ENCODE measurements at places on chromosomes 12 and 14. TPM values are rescaled to one million over a fixed set of nuclear protein-coding genes. Genes with fewer than 3 reads are reported as not detected.

DNA sequence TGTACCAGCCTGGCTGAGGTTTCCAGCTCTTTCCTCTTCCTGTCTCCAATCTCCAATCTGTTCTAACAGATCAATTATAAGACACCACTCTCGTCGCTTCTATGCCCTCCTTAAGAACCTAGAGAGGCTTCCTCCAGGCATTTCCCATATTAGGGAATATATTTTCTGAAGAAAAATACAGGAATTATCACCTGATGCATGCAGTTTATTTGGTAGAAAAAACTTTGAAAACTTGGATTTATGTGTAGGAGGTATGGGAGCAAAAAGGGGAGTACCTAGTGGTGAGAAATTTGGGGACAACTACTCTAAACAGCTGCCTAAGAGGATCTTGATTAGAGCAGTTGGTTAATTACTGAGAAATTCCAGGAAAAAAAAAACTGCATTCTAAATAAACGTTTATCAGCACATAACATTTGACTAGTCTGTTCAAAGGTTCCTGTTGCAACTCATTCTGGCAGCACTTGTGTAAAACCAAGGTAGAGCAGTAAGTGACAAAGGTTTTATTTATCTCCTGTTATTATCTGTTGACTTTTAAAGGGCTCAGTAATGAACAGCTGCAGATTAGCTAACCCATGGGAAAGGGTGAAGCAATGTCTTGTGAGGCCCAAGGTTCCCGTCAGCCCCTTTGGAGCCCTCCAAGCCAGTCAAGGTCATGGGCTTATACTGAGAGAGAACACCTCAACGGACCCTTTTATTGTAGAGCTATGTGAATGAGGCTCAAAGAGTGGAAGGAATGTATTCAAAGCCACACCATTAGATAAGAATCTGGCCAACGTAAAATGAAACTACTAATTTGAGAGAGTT is 36.4 kb upstream of the NR1H4 start:
- H3K27me3 ChIP-seq: peaks cover 2% of the 10 kb centered on the region
- H3K27ac ChIP-seq: no peak overlapping the region
- H3K4me1 ChIP-seq: no peaks in the 10 kb centered on the region
- H3K4me3 ChIP-seq: no peak overlapping the region
- no peak for DNase-seq

DNA sequence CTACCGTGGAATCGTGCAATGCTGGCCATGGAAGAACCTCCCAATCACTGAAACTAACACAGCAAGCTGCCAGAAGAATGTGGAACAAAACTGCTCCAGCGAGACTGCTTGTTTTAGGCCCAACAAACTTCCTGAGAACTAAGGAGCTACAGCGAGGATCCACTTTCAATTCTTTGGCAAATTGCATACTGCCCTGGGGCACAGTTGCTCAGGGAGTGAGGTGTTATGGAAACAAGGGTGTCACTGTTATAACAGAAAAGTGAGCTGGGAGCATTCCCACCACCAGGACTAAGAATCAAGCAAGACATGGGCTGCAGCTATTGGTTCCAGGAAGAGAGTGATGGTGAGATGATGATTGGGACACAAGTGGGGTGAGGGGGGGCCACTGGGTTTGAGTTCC is 1606.1 kb upstream of the FLRT2 start:
- H3K27me3 ChIP-seq: no peaks in the 10 kb centered on the region
- no peak overlapping the region for H3K27ac ChIP-seq
- DNase-seq: no peak
- no peaks in the 10 kb centered on the region for H3K36me3 ChIP-seq
- H3K4me1 ChIP-seq: no peaks in the 10 kb centered on the region

DNA sequence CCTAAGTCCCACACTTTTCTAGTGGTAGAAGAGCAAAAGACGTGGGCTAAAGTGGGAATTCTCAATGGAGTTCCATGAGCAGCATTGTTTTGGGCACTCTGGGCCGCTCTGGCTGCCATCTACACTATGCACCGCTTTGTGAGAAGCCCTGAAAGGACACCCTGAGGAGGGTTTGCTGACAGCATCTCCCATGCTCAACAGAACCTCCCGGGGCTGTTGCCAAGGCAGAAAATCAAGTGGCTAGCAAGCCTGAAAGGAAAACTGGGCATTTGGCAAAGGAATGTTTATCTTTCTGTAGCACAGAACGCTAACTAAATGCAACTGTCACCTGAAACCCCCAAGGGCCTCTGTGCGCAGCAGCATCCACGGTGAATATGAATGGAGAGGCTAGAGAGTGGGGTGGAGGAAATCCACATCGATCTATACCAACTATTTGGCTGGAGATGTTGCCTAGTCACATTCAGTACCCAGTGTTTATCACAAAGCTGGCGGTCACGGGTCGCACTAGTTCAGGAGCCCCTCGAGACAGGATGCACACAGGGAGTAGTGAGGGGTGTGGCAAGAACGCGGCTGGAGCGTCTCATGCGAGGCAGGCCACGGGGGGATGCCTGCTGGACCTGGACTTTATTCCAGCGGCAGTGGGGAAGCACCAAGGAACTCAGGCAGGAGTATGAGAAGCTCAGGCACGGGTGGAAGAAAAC is 14.2 kb downstream of the APPL2 start:
- H3K4me1 ChIP-seq: peaks cover 34% of the 10 kb centered on the region
- DNase-seq: no peak
- no peak overlapping the region for H3K27ac ChIP-seq
- H3K27me3 ChIP-seq: no peaks in the 10 kb centered on the region
- no peak overlapping the region for H3K4me3 ChIP-seq
- H3K36me3 ChIP-seq: peaks cover 50% of the 10 kb centered on the region

GRCh38 chr12:28278499-28278898 is 88.2 kb downstream of the CCDC91 start:
- no peak overlapping the region for H3K27ac ChIP-seq
- no peak for DNase-seq
- no peaks in the 10 kb centered on the region for H3K27me3 ChIP-seq
- peaks cover 4% of the 10 kb centered on the region for H3K4me1 ChIP-seq

DNA sequence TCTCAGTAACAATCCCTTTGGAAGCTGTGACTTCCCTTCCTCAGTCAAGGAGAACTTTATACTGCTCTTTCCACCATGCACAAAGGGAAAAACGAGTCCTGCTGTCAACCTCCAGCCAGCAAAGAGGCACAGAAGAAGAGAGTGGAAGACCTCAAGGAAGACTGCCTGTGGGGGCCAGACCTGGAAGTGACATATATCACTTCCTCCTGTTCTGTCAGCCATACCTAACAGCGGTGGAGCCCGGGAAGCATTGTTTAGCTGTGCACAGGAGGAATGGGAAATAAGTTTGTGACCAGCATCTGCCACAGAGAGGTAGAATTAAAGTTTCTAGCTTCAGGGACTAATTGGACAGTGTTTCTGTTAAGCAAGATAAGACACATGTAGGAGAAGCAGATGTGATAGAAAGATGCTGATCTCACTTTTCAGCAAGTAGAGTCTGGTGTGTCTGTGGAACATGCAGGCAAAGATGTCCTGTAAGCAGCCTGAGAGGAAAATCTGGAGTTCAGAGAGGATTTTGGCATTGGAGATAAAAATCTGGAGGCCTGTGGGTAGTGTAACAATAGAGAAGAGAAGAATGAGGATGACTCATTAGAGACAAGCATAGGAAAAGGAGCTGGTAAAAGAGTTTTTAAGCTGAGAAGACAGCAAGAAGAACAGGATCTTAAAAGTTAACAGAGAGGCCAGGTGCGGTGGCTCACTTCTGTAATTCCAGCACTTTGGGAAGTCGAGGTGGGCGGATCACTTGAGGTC is 141.6 kb upstream of the CPSF6 start:
- DNase-seq: no peak
- no peak overlapping the region for H3K4me3 ChIP-seq
- H3K4me1 ChIP-seq: peaks cover 8% of the 10 kb centered on the region
- H3K36me3 ChIP-seq: no peaks in the 10 kb centered on the region
- H3K27me3 ChIP-seq: no peaks in the 10 kb centered on the region

DNA sequence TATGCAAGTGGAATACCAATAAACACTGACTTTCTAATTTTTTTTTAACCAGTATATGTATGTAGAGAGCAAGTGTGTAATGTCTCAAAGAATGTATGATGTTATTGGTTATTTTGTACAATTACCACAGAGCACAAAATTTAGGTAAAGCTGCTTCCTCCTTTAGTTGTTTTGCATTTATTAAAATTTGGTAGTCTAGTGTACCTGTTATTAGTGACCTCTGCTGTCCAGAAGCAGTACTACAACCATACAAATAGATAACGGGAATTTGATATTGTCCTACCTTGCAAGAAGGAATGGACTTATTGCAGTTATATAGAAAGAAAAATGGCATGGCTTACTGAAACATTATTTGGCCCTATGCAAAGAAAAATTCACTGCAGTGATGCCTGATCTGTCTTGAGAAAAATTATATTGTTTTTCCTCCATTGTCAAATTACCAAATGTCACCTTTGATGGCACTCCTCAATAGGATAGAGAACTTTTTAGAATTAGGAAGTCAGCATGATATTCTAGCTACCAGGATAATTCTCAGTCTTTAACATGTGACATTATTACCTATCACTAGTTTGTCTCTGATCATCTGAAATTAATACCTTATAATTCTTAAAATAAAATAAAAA is 153.9 kb upstream of the RMST start:
- DNase-seq: no peak
- no peaks in the 10 kb centered on the region for H3K4me1 ChIP-seq
- peaks cover 6% of the 10 kb centered on the region for H3K27me3 ChIP-seq
- no peak overlapping the region for H3K4me3 ChIP-seq

DNA sequence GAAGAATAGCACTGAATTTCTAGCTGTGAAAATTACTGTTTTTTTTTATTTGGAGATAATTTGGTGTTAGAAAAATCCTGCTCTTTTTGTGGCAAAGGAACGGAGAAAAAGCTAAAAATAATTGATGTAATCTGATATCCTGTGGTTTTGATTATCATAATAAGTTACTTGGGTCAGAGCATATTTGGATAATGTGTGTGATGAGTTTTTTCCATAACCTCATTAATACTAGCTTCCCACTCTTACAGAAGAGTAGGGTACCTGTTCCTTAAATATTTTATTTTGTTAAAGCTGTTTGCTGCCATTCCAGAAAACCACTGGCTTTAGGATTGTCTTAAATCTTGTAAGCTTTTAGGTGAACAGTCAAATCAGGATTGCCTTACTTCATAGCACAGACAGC is 4.7 kb downstream of the PSMC6 start:
- peaks cover 58% of the 10 kb centered on the region for H3K36me3 ChIP-seq
- no peak overlapping the region for H3K27ac ChIP-seq
- H3K4me3 ChIP-seq: no peak overlapping the region
- DNase-seq: no peak
- peaks cover 35% of the 10 kb centered on the region for H3K4me1 ChIP-seq
- no peaks in the 10 kb centered on the region for H3K27me3 ChIP-seq

GRCh38 chr12:5746036-5746908 is 198.8 kb downstream of the ANO2 start:
- DNase-seq: no peak
- no peak overlapping the region for H3K27ac ChIP-seq
- H3K4me3 ChIP-seq: no peak overlapping the region
- H3K27me3 ChIP-seq: peaks cover 5% of the 10 kb centered on the region

GRCh38 chr12:132597333-132598316 is 12.8 kb downstream of the LRCOL1 start:
- H3K4me1 ChIP-seq: peaks cover 16% of the 10 kb centered on the region
- peak overlapping the region; percentile 47 for H3K4me3 ChIP-seq
- peaks cover 46% of the 10 kb centered on the region for H3K27me3 ChIP-seq
- no peak overlapping the region for H3K27ac ChIP-seq

- H3K4me1 ChIP-seq: no peaks in the 10 kb centered on the region
- H3K27me3 ChIP-seq: peaks cover 12% of the 10 kb centered on the region
- H3K36me3 ChIP-seq: no peaks in the 10 kb centered on the region
- no peak overlapping the region for H3K4me3 ChIP-seq
Measured at GRCh38 chr12:15212930-15213329, 8.3 kb downstream of the RERG start.

DNA sequence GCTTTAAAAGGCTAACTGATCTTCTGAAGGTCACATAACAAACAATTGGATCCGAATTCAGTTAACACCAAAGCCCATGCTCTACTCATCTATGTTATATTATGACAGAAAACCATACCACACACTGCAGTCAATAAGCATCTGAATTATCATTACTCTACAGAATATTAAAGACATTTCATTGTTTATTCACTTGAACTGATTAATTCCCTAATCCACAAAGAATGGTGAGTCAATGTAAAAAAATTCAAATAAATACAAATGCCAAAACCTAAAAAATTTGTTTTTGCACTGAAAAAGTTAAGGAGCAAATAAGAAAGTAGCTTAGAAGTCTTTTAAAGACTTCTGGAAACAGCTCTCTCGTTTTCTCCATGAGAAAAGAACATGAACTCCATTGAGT is 13.7 kb downstream of the NID2 start:
- H3K4me1 ChIP-seq: no peaks in the 10 kb centered on the region
- no peak overlapping the region for H3K4me3 ChIP-seq
- no peaks in the 10 kb centered on the region for H3K36me3 ChIP-seq
- peaks cover 19% of the 10 kb centered on the region for H3K27me3 ChIP-seq
- H3K27ac ChIP-seq: no peak overlapping the region
- no peak for DNase-seq

DNA sequence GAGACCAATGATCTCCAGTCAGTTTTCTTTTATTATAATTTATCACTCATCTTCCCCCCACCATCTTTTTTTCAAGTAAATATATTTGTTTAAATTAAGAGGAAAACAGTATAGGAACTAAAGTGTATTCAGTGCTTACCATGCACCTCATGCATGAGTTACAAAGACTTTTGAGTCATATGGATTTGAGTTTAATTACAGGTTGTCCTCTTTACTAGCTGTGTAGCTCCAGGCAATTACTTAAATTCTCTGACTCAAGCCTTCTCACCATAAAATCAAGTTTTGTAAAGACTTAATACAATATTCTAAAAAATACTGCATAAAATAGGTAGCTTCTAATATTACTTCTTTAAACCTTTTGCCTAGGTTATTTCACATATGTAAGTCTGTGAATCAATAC is 251.3 kb downstream of the SLC16A7 start:
- H3K4me3 ChIP-seq: no peak overlapping the region
- no peak for DNase-seq
- H3K27me3 ChIP-seq: peaks cover 4% of the 10 kb centered on the region

GRCh38 chr14:47103771-47104170 is 452.2 kb upstream of the RPL10L start:
- DNase-seq: no peak
- H3K4me3 ChIP-seq: no peak overlapping the region
- H3K4me1 ChIP-seq: no peaks in the 10 kb centered on the region
- H3K36me3 ChIP-seq: no peaks in the 10 kb centered on the region
- H3K27me3 ChIP-seq: no peaks in the 10 kb centered on the region
- no peak overlapping the region for H3K27ac ChIP-seq

GRCh38 chr12:132146098-132146497 is 1.8 kb downstream of the NOC4L start:
- H3K27me3 ChIP-seq: peaks cover 2% of the 10 kb centered on the region
- no peak for DNase-seq
- H3K27ac ChIP-seq: peak overlapping the region; percentile 27
- peaks cover 12% of the 10 kb centered on the region for H3K4me1 ChIP-seq

The NINJ2 gene
- 4.8 TPM for total RNA-seq

The LMNTD1 gene
- total RNA-seq: not detected

The SERPINA6 gene
- total RNA-seq: not detected

The KRT72 gene
- not detected for total RNA-seq

The RTL1 gene
- not detected for total RNA-seq

The KERA gene
- total RNA-seq: not detected

The TRPV4 gene
- total RNA-seq: not detected

The TAS2R42 gene
- total RNA-seq: not detected

The RHOJ gene
- not detected for total RNA-seq

The FAM186B gene
- 0.62 TPM for total RNA-seq

The ABCD2 gene
- total RNA-seq: 7.8 TPM

The TSPAN9 gene
- total RNA-seq: 0.44 TPM

The CFAP54 gene
- 0.17 TPM for total RNA-seq

The SLC38A4 gene
- total RNA-seq: not detected

The APOF gene
- total RNA-seq: not detected

The ARMH4 gene
- not detected for total RNA-seq

The PKP2 gene
- total RNA-seq: not detected

The ST8SIA1 gene
- total RNA-seq: 0.17 TPM

The GPR84 gene
- 2.3 TPM for total RNA-seq

Measured in activated T-helper 1 cell treated with anti-CD3 and anti-CD28 coated beads, Interleukin-12 subunit alpha, Interleukin-12 subunit beta, Interleukin-2, Interleukin-4 antibody, amounts not matched to agents 30 ng/mL and 10 ng/mL and 1 ng/mL, durations not matched to agents 14 hours and 24 hours and 36 hours (primary cell).